NCI-H226 (cell line): ENCODE measurements at places on chromosomes 4 and X.

DNA sequence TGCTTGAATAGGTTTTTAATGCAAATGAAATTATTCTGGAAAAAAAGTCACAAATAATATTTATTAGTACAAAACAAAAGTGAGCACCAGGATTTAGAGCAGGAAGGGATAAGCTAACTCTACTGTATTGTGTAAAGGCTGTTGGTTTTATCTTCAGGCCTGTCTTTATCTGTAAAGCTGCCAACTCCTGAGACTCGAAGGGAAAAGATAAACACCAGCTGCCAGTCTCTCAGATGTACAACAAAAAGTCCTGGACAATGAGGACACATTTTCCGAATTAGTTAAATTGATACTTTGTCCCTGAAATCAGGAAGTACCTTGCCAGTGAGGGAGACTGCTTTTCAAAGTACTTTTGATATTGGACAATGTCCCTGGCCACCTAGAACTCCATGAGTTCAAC is 8.8 kb downstream of the DDX60 start:
- no peak for DNase-seq

DNA sequence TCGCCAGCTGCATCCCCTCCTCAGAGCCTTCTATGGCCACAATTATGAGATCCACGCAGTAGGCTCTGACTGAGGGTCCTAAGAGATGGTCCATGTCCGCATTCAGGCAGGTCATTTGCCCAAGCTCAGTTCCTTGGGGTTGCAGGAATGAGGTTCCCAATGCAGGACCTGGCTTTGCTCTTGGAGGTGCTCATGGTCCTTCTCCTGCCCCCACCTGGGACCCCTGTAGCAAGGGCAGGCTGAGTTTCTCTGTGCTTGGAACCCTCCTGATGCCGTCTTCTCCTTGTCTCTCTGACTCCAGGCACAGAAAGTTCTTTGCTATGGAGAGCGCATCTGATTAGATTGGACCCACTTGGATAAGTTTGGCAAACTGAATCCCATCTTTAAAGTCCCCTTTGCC is 16.5 kb upstream of the SHOX start:
- DNase-seq: no peak

GRCh38 chrX:130167040-130167439 is 1.4 kb upstream of the AIFM1 start:
- no peak for DNase-seq

DNA sequence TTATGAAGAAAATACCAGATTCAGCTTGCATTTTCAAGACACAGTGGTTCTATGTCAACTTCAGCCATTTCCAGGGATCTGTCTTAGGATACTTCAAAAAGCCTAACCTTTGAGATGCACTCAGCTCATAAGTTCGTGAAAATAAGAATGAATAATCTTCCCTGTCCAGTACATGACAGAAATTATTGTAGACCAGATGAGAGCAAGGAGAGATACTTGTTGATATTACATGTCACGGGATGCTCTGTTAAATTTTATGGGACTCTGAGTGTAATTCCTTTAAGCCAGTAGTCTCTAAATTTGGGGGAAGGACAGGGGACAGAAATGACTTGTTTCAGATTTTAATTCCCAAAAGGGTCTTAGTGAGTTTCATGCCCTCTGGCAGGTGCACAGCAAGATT is 8.8 kb downstream of the TBL1X start:
- DNase-seq: no peak

DNA sequence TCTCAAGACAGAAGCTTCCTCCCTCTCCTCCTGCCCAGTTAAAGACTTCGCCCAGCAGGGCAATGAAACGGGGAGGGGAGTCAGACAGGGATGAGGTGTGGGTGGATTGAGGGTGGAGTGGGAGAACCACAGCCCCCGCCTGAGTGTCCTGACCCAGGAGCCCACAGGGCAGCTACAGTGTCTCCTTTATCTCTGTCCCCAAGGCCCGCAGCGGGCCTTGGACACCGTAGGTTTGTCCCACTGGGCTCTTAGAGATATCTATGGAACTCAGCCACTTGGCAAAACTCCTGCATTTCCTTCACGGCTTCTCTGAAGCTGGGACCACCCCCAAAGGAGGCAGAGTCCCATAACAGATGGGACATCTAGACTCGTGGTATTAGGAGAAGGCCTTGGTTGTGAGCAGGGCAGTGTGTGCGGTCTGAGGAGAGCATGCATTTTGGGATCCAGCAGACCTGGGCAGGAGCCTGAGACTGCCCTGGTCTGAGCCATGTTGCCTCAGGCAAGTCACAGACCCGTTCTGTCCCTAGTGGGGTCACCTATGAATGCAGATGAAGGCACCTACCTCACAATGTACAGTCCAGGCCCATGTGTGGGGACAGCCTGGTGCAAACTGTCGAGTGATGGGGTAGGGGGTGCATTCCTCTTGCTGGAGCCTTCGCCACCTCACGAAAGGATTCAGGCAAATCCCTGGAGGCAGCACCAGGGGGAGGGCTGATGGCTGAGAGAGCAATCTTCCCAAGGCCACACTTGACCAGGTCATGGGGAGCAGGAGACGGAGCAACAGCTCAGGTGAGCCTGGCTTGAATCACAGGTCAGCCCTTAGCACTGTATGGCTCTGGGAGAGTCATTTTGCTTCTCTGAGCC is 225.7 kb upstream of the PSAPL1 start:
- no peak for DNase-seq

- DNase-seq: no peak
Observed at GRCh38 chr4:74083546-74083945, 15.4 kb downstream of the CXCL2 start.

DNA sequence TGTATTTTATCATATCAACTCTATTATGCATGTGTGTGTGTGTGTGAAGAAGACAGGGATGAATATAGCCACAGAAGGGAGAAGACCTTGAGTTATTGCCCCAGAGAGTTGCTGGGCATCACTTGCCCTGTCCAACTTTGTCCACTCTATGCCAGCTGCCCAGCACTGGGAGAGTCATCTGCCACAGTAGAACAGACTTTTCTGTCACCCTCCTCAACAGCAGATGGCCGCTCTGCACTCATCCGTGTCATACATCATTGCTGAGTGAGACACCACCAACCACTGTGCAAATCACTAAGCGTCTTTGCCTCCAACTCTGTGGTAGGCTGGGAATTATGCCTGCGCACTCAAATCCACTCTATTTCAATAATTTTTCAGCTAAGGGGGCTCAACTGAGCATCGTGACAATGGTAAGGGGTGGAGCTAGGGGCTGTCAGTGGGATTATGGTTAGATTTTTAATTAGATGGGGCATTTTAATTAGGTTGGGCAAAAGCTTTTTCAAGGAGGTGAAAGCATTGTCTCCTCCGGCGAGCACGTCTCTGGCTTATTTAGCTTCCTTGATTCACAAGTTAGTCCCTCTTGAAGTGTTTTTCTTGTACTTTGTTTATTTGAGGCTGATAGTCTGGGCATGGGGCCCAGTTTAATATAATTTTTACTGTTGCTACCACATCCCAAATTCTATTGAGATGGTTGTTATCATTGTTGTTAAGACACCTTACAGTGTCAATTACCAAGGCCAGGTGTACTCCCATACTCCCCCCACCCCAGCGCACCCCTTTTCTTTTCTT is 100.1 kb upstream of the KLF3 start:
- no peak for DNase-seq

DNA sequence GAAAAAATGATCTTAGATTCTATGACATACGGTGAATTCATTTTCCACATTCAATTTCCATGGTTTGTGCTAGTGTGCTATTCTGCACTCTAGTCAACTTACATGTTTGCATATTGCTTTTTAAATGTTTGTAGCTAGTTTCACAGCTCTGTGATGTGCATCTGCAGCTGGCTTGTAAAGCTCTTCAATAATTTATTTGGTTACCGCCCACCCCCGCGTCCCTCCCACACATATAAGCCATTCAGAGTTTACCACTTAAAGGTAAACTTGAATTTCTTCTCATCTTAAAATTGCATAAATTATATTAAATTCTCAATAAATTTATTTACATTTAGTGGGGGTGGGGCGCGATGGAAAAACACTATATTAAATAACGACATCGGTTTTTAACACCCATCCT is 291 bp upstream of the NBDY start:
- DNase-seq: peak; percentile 9
